Stimulated activated memory B cell treated with anti-CD40 and anti-IgM and Interleukin-4, amounts not matched to agents 10 μg/mL and 1 μg/mL and 100 μg/mL, for 72 hours (primary cell): ENCODE measurements at places on chromosomes 6 and 20.

- ATAC-seq, result no peak
Observed at GRCh38 chr6:52507557-52508260, 69.2 kb downstream of the TRAM2 start.

GRCh38 chr6:116531675-116532570 lies 13.6 kb downstream of the TRAPPC3L start:
- ATAC-seq, result peak; percentile 85

DNA sequence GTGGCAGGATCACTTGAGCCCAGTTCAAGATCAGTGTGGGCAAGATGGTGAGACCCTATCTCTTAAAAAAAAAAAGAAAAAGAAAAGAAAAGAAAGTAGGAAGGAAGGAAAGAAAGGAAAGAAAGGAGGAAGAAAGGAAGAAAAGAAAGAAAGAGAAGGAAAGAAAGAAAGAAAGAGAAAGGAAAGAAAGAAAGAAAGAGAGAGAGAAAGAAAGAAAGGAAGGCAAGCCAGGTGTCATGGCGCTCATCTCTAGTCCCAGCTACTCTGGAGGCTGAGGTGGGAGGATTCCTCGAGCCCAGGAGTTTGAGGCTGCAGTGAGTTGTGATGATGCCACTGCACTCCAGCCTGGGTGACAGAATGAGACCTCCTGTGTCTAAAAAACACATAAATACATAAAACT lies 11.5 kb upstream of the SRC start:
- ATAC-seq, result no peak

DNA sequence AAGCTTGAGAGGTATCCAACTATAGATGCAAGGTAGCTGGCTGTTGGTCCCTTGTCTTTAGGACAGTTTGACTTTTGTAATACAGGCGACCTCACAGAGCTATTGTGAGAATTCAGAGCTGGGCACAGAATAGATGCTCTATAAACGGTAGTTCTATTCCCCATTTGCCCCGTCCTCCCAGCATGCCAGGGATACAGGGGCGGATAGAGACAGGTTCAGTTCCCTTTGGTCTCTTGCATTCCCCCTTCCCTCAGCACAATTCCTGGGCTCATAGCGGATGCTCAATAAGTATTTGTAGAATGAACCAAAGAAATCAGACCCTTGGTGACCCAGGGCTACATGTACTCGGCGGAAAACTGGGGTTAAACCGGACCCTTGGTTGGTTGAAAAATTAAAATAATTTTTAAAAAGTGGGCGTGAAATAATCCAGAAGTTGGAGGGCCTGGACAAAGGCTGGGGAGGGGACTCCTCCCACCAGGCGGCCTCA lies 707 bp upstream of the TOP1 start:
- ATAC-seq, result no peak
